ENCODE measurements at places on chromosomes 6 and 20.

DNA sequence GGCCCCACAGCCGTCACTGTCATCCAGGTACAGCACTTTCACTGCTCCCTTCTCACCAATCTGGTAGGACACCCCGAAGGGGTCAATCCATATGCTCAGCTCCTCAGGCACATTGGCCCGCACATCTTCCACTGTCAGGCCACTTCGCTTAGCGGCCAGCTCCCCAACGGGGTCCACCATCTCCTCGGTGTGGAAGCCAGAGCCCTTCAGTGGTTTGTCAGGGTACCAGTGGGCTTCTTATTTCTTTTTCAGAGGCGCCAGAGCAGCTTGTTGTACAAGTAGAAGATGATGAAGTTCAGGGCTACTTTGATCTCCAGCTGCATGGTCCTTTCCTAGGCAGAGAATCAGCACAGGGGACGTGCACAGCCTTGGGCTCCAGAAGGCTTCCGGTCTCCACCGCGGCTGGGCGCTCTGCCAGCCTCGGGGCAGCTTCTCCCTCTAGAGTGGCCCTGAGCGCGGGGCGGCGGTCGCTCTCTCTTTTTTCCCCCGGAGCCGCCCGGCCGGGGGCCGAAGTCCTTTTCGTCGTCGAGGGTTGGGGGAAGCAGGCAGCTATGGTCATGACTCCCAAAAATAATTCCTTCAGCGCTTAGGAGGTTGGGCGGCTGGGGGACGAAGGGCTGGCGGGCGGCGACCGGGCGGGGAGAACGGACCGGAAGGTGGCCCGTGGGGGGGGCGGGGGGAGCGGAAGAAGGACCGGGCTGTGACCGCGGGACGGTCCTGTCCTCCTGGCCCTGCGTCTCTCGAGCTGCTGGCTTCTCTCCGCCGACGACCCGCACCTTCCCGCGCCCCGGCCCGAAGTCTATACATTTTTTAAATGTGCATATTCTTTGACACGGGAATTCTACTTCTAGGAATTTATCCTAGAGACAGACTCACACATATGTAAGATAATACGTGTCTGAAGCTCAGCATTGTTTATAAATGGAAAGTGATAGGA lies 6.5 kb upstream of the ZSCAN9 start:
- peak; percentile 75 for DNase-seq

DNA sequence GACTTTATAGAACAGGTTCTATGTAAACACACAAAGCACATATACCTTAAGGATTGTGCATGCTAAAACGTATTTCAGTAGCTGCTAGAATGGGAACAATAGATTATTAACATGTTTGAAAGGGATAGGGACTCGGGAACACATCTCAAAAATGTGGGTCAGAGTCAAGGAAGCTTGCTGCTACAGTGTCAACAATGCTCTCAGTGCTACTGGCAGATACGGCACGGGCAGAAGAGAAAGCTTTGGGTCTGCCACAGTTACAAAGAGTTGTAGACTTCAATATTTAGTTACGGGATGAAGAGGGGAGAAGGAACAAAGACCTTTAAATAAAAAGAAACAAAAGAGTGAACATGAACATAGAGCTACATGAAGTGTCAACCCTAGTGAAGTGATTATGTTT lies 170.5 kb downstream of the BACH2 start:
- no peak for DNase-seq

DNA sequence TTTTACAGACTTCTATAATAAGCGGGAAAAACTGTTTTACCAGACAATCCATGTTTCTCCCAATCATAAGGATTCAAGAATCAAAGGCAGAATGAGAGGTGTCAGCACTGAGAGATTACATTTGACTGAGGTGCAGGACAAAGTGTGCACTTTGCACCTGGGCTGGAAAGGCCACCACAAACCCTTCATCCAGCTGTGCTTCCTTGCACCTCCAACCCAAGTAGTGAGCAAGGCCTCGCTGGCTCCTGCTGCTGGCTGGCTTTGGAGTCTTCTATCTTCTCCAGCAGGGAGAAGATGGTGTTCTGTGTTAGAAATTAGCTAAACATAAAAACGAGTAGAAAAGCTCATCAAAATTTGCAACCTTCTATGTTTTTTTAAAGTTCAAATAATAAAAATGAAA lies 77.7 kb downstream of the CHD6 start:
- no peak for DNase-seq

DNA sequence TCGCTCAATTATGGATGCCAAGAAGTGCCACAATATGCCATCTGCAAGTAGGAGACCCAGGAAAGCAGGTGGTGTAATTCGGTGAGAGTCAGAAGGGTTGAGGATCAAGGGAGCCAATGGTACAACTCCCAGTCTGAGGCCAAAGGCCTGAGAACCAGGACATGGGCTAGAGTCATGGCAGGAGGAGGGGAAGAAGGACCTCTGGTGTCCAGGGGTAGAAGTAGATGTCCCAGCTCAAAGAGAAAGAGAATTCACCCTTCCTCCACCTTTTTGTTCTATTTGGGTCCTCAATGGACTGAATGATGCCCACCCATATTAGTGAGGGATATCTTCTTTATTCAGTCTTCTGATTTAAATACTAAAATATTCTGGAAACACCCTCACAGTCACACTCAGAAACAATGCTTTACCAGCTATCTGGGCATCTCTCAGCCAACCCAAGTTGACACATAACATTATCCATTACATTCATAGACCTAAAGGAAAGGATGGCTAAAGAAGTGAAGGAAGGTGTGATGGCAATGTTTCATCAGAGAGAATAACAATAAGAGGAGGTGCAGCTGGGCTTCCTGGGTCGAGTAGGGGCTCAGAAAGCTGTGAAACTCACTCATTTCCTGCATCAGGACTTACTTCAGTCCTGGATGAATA lies 21.2 kb upstream of the HLA-DQA1 start:
- DNase-seq, result no peak

DNA sequence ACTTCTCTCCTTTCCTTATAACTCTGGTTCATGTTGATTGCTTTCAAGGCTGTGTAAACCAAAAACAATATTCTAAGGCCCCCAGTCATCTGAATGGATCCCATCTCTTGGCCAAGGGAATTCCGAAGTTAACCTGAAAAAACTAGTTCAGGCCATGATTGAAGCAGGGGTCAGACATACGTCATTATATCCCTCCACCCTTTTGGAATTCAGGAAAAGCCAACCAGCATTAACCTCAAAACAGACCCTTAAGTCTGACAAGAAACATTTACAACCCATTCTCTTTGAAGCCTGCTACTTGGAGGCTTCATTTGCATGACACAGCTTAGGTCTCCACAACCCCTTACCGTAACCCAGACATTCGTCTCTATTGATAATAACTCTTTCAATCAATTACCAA lies 39.7 kb downstream of the SLC26A8 start:
- DNase-seq, result no peak

- DNase-seq, result no peak
Measured at GRCh38 chr20:3660262-3661059, 2.7 kb downstream of the GFRA4 start.
